Gastrocnemius medialis (tissue), 4 donors: ENCODE measurements at places on chromosomes 3 and 15. TPM values are rescaled to one million over a fixed set of nuclear protein-coding genes. Genes with fewer than 3 reads are reported as not detected.

GRCh38 chr3:13885704-13886010 lies 5.8 kb upstream of the WNT7A start:
- no peak overlapping the region for H3K27ac ChIP-seq
- no peak overlapping the region for H3K4me3 ChIP-seq
- H3K4me1 ChIP-seq = no peaks in the 10 kb centered on the region
- H3K36me3 ChIP-seq = no peaks in the 10 kb centered on the region

Gene ANKRD63
- not detected for total RNA-seq

Gene RASGRF1
- total RNA-seq = not detected

DNA sequence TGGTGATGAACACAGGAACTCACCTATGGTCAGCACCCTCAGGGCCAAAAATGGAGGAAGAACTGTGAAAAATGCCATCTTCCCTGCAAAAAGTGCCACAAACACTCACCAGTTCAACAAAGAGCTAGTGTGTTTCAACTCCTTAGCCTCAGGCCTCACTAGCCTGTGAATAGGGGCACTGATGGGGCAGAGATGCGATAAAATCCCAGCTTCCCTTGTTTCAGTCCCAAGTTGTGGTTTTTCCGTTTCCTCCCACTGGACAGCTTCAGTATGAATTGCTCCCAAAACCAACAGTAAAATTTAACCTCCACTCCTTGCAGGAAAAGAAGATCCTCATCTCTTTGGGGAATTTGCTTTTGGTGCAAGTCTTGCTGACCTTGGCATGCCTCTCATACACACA lies 117.4 kb upstream of the ADAMTS9 start:
- H3K4me3 ChIP-seq = no peak overlapping the region
- no peaks in the 10 kb centered on the region for H3K4me1 ChIP-seq
- H3K27me3 ChIP-seq = no peaks in the 10 kb centered on the region
- H3K36me3 ChIP-seq = no peaks in the 10 kb centered on the region
- DNase-seq = no peak
- no peak overlapping the region for H3K27ac ChIP-seq

DNA sequence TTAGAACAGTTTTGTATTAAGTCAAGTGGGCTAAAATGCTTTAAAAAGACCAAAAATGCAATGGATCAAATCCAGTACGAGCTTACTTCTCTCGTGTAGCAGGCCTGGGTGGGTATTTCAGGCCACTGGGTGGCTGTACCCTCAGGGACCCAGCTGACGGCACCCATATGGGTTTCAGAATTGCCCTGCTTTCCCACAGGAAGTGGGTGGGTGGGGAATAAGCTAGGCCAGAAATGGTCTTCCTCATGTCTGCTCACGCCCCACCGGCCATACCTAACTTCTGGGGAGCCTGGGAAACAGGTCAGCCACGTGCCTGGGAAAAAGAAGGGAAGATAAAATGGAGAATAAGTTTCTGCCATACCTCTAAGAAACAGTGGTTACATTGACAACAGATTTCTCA lies 20.3 kb downstream of the GPR160 start:
- no peak overlapping the region for H3K27ac ChIP-seq
- no peaks in the 10 kb centered on the region for H3K4me1 ChIP-seq
- H3K27me3 ChIP-seq = no peaks in the 10 kb centered on the region
- DNase-seq = no peak
- H3K36me3 ChIP-seq = no peaks in the 10 kb centered on the region

DNA sequence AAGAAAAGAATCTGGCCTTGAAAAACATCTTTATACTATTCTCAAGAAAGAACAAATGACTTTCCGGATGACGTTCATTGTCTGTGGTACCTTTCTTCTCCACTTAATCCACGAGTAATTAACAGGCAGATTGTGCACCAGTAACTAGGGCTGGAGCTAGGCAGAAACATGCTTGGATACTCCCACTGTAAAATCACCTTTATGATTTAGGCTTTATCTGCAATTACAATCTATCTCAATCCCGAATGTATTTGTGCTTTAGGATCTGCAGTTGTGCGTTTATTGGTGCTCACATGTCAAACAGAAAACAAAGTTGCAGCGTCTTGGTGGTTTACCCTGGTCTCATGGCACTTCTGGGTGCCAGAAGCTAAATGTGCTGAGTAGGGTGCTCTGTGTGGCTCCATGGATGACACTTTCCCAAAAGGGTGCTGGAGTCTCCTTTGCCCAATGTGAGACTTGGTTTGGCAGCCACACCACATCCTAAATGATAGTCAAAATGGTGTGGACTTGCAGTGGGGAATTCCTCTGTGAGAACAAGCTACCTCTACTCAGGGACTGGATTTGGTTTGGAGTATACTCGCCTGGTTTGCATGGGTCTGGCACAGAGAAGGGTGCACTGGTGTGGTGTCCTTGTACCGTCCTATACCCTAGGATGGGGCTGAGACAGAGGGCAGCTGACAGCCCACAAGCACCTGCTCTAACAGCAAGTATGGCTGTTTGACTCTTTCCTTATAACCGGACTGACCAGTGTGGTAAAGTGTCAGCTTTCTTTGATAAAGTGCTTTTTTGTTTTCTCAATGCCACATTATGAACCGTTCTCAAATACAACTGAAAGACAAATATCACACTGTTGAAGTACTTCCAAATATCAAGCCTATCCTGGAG lies 7.7 kb downstream of the SERP1 start:
- H3K4me3 ChIP-seq = no peak overlapping the region
- no peaks in the 10 kb centered on the region for H3K27me3 ChIP-seq
- H3K4me1 ChIP-seq = peaks cover 5% of the 10 kb centered on the region
- no peak for DNase-seq
- no peaks in the 10 kb centered on the region for H3K36me3 ChIP-seq

GRCh38 chr15:76401285-76401684 lies 64.7 kb downstream of the ISL2 start:
- DNase-seq = no peak
- no peak overlapping the region for H3K4me3 ChIP-seq
- H3K27ac ChIP-seq = no peak overlapping the region
- peaks cover 5% of the 10 kb centered on the region for H3K4me1 ChIP-seq

- H3K4me3 ChIP-seq = no peak overlapping the region
- no peak for DNase-seq
- peak overlapping the region; percentile 78 for H3K27ac ChIP-seq
- H3K27me3 ChIP-seq = no peaks in the 10 kb centered on the region
- H3K36me3 ChIP-seq = no peaks in the 10 kb centered on the region
Measured at GRCh38 chr3:43388915-43389314, 102.6 kb downstream of the SNRK start.

DNA sequence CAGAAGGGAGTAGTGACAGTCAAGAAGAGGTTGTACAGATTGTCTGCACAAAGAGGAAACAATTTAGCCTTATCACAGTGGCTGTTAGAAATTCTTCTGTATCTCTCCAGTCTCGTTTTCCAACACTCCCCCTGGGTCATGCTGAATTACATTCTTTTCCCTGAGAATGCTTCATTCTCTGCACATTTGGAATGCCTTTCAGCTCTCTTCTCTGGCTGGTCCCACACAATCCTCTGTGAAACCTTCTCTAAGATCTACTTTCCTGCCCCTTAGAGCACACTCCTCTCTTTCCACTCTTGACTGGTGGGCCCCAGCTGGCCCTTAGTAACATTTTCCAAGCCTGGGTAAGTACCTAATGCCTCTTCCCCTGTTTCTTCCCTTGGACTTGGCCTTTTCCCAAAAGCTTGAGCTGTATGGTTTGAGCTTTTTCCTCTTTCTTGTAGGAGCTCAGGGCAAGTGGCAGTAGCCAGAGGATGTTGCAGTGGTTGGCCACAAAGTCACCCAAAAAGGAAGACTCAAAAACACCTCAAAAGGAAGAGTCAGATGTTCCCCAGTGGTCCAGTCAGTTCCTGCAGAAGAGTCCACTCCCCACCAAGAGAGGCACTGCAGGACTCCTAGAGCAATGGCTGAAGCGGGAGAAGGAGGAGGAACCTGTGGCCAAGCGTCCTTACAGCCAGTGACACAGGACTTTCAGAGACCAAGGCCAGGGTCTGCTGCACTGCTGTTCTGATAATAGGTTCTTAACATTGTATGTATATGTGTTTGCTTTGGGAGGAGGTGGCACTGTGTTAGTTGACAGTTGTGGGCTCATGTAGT lies 25.7 kb downstream of the HMCES start:
- peak overlapping the region; percentile 15 for H3K27ac ChIP-seq
- H3K27me3 ChIP-seq = no peaks in the 10 kb centered on the region
- DNase-seq = no peak
- peaks cover 52% of the 10 kb centered on the region for H3K36me3 ChIP-seq

Gene CALML4
- 1.7 TPM for total RNA-seq
